ENCODE measurements at places on chromosomes 6 and 20.
A peak's percentile ranks its signal among the peaks of the same experiment; 100 is the strongest.

GRCh38 chr6:144149894-144150709 is at the start of gene STX11:
STX11 (plus strand) TSS chr6:144150517; CDS start chr6:144186628, 36,111 bp downstream.
- DNase-seq: peak; percentile 43

- DNase-seq: no peak
Measured at GRCh38 chr20:59786801-59787537, 146.5 kb downstream of the SYCP2 start.

- no peak for DNase-seq
Measured at GRCh38 chr20:14947946-14948345, 610.5 kb upstream of the FLRT3 start.

DNA sequence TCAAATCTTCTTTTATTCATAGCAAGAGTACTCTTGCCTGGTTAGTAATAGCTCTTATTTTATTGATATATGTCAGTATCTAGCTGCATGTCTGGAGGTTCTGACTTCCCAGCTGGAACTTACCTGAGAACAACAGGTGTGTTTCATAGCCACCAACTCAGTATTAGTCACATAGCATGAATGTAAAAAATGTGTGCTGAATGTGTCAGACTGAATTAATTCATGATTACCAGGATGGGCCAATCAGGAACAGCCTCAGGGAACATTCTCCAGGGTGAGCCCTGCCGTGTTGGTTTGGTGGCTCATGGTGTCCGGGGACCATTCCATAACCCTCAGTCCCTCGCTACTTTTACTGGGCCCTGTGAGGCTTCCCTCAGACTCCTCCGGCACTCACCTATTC is 99.7 kb downstream of the TULP4 start:
- no peak for DNase-seq

DNA sequence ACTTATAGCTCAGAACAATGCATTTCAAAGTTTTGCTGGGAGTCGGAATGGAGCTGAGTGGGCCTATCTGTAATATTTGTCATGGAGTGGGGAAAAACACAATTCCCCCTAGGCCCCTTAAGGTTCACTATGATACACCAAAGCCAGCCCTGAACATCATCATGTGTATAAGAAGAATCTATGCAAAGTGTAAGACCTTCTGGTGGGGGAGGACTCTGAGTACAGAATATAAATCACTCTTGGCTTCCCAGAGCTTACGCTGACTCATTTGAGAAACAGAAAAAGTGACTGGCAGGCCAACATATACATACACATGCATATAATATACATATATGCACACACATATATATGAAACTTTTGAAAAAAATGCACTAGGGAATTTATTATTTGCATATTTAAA is 54.1 kb upstream of the UBR2 start:
- no peak for DNase-seq

DNA sequence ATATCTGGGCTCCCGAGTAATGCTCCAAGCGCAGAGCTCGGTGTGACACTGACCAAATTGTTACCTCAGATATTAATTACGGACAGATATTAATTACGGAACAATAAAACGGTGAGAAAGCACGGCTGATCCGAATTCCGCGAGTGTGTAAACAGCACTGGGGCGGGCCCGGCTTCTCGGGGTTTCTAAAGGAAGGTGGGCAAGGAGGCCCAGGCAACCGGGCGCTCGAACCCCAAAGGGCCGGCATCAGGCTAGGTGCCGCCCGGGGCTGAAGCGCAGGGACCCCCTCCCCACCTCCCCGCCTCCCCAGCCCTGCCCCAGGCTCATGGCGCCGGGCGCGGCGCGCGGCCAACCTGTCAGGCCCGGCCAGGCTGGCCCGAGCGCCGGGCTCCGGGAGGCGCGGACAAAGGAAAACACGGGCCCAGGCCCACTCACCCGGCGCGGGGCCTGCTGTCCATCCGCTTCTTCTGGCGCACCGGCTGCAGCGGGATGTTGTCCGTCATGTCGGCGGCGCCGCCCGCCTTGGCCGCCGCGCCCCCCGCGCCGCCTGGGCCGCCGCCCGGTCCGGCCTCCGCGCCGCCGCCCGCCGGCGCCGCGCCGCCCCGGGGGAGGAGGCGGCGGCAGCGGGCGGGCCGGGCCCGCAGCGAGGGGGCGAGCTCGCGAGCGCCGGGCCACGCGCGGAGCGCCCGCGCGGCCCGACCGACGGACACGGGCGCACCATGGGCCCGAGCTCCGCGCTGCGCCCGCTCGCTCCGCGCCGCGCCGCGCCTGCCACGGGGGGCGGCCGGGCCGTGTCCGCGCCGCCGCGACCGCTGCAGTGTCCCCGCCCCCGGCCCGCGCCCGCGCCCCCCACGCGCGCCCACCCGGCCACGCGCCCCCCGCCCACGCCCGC is at the start of gene ATP9A:
ATP9A (minus strand) TSS at position 524 of the 892 bp plus-strand sequence; CDS start at position 503, 21 bp downstream.
- DNase-seq: no peak

- no peak for DNase-seq
Measured at GRCh38 chr6:118912646-118913045, 18.7 kb downstream of the ASF1A start.
